ENCODE measurements at places on chromosomes 13 and 19.

DNA sequence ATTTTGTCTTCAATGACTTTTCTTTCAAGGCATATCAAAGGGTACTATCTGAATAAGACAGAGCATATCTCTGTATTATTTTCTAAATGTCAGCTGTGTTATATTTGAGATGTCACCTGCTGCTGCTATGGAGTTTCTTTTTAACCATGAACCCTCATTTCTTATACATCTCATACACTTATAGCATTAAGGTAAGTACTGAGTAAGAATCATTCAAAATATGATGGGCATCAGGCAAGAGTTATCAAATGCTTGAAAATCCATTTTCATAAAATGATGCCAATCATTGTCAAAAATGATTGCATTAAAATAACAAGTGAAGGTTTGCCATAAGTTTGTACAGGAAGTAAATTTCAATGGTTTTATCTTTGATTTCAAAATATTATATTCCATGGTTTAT, 2005.0 kb upstream of the PCDH20 start:
- no peak for DNase-seq

DNA sequence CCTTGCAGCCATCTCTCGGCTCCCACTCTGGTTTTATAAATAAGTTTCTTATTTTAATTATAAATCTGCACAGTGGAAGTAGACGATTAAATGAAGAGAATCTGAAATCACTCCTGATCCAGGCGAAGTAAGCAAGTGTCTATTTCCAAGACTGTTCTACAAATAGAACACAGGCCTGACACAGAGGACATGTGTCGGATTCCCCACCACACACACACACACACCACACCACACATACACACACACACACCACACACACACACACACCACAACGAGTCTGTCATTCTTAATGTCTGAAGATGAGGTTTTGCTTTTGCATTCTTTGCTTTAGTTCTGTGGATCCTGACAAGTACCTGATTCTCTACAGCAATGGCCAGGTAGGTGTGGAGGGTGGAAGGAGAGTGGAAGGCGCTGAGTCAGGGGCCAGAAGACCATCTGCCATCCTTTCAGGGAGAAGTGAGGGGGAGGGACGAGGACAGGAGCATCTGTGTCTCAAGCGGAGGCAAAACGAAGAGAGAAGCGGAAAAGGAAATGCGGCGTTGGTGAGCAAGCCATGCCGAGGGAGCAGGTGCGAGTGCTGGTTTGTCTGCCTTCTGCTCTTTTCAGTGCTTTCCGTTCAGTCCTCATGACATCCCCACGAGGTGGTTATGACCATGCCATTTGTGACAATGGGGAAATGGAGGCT, 110.2 kb downstream of the TEX26 start:
- DNase-seq = no peak

DNA sequence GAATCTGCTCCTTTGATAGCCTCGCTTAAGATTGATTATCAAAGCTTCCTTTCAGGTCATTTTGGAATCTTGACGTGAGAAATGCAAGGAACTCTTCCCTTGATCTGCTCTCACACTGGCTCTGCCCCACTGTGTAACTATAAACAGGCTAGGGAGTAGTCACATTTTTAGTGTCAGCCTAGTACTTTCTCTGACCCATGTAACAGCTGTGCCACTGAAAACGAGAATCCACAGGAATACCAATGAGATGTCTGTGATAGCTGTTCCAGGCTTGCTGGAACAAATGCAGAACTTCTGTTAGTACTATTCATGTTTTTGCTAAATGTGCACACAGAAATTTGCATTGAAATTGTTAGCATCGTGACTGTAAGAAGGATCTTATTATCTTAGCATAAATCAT, 221.3 kb downstream of the MYO16 start:
- no peak for DNase-seq

- no peak for DNase-seq
Measured at GRCh38 chr19:13748169-13748828, 16.0 kb upstream of the MRI1 start.

- no peak for DNase-seq
Measured at GRCh38 chr13:62094932-62095331, 679.3 kb upstream of the PCDH20 start.

DNA sequence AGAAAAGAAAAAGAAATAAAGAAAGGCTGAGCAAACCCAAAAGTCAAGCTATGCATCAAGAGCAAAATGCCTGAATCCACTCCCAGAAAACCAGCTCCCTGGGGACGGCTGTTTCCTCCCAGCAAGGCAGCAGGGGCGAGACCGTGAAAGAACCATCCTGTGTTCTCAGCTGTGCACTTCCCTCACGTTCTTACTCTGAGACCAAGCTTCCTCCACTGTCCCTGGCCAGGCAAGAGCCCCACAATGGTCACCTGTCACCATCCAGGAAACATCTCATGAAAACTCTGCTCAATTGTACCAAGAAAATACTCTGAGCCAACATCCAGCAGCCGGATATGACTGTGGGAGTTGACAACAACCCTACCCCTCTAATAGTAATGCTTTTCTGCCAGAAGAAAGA, 22.9 kb downstream of the RAB20 start:
- DNase-seq = no peak
